NCI-H1092 treated with DMSO at 0.1 percent for 48 hours (cell line): ENCODE measurements at places on chromosomes 16 and 17.

- DNase-seq = no peak
These were observed 25.7 kb upstream of the SLC39A11 start for GRCh38 chr17:73118139-73118538.

DNA sequence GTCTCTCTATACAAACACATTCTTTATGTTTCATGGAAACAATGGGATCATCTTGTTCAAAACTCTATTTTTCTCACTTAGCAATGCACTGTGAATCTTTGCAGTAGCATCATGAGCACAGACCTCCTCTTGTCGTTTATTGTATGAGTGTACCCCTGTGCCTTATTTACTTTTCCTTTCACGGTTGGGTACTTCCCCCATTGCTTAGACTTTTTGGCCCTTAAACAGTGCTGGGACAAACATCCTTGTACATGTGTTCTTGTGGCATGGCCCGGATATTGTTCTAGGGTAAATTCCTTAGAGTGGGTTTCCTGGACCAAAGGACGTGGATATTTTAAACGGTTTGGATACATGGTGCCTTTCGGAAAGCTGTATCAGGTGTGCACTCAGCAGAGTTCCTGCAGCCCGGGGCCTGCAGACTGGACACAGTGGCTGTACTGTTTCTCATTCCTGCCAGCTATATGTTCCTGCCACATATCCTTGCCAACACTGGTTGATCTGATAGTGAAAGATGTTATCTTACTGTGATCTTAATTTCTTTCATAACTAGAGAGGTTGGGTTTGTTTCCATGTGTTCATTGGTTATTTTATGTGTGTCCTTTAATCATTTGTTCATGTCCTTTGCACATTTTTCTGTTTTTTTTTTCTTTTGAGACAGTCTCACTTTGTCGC is 111.1 kb downstream of the OR1D5 start:
- DNase-seq = no peak

DNA sequence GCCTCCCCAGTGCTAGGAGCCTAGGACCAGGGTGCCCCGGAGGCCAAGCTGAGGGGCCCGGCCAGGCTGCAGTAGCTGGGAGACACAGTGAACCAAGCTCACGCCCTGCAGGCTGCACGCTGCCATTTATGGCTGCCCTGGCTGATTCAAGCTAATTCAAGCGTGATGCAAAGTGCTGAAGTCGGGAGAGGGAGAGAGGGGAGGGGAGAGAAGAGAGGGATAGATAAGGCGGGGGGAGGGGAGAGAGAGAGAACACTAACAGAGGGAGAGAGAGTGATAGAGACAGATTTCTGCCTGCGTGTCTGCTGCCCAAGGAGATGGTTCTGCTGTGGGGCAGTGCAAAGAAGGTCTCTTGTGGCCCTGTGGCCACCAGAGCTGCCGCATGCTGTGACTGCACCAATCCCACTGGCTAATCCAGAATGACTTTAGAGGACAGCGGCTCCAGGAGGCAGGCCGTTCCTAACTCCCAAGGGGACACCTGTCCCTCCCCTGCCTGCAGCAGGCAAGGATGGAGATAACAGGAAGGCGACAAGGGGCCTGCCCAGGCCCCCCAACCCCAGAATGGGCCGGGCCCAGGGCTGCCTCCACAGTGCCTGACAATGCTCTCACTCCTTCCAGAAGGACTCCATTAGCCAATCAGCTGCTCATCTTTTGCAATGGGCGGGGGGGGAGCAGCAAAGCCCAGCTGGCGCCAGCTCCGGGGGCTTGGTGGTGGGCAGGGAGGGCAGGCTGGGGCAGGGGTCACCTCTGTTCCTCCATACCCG is 12.9 kb downstream of the MXRA7 start:
- DNase-seq = peak; percentile 6

GRCh38 chr16:50126183-50126582 is 26.9 kb upstream of the TENT4B start:
- DNase-seq = no peak

GRCh38 chr16:87012954-87013938 is 303.9 kb downstream of the C16orf95 start:
- DNase-seq = no peak

DNA sequence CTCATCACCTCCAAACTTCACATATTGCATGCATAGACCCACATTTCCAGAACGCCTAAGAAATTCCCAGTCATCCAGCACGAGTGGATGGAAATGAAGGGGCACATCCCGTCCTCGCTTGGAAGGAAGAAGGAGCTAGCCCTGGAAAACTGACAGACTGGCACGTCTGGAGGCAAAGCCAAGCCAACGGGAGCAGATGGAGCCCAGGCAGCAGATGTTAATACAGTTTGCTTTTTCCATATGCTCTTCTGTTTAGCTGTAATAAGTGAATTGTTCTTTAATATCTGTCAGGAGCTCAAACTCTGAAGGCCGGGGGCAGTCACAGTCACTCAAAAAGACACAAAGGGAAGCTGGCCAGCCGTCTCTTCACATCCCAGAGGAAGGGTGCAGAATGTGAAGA is 187.7 kb downstream of the XYLT1 start:
- no peak for DNase-seq

- no peak for DNase-seq
These were observed 41.1 kb downstream of the MARVELD3 start for GRCh38 chr16:71666928-71667707.

DNA sequence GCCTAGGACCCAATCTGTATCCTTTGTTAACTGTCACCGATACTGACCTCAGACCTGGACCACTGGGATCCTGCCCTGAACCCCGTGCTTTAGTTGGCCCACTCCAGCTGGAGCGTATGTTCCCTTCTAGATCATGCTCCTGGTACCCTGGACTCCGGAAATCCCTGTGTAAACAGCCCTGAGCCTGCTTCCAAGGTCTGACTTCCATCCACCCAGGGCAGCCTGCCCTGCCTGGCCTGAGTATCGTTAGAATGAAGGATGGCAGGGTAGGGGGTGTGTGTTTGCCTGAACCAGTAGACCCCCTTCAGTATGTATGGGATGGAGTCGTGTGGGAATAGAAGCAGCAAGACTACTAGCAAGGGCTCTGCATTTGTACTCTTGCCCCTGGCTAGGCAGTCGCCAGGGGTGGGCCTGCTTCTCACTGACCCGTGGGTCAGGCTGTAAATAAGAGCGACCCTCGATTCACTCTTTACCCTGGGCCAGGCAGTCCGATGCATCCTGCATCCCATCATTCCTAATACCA is 691 bp upstream of the TMEM98 start:
- DNase-seq = no peak

GRCh38 chr17:13003454-13003851 is 14.4 kb downstream of the ELAC2 start:
- DNase-seq = no peak

DNA sequence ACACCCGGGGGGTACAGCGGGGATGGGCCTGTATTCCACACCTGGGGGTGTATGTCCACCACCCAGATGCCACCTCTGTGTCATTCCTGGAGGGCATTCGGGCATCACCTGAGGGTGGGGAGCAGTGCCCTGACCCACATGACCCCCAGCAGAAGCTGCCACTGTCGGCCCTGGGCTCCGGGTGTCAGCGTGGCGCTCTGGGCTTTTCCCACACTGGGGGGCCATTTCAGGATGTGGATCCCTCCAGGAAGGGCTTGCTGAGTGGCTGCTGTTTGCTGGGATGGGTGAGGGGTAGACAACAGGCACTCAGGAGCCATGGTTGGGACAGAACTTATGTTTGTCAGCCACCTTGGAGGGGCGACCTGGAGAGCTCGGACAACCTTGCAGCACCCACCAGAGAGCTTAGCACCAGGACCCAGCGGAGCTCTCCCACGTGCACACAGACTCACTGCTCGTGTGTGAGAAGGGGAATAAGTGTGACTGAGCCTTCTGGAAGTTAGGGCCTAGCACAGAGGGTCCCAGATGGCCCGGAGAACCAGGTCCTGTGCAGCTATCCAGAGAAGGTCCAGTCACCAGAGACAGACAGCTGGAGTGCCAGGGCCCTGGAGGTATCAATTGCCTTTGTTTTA is 102.7 kb downstream of the METRNL start:
- DNase-seq = no peak

DNA sequence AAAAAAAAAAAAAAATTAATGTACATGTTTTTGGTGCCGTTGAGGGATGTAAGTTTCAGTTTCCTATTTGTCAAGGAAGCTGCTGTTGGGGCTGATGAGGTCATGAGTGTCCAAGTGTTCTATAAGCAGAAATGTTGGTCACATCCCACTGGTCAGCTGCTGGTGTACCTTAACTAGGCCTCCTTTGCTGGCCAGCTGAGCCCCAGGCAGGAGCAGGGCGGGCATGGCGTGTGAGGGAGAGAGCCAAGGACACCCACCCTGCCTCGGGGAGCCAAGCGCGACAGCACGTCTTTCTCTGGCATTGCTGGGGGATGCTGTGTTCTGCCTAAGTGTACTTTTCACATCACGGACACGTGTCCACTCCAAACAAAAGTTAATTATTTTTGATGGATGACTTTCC is 108.1 kb upstream of the CDC42EP4 start:
- DNase-seq = no peak

DNA sequence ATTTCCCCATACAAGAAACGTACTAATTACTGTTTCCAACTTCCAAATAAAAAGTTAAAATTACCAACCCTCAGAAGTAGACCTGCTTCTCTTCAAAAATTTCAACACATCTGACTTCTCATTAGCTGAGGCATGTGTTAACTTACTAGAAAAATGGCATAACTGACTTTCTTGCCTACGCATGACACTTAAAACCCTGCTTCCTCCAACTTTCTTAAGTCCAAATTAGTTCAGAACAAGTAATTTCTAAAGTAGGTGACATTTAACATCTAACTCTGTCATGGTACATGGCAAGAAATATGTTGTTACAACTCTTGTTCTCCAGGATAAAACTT is 6.7 kb downstream of the USP7 start:
- no peak for DNase-seq

DNA sequence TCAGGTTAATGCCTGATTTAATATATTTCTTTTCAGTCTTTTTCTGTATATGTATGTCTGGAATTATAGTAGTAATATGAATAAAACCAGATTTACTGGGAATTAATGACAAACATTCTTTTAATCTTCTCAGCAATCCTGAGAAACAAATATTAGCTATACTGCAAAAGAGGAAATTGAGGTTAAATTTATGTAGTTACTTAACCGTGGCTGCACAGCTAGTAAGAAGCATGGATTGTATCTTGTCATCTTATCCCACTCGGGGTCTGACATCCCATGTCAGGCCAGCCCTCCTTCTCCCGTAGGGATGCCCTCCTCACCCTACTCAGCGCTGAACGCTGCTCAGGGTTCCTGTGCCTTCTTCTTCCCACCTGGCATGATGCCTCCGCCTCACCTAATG is 143.0 kb downstream of the FTO start:
- DNase-seq = no peak

DNA sequence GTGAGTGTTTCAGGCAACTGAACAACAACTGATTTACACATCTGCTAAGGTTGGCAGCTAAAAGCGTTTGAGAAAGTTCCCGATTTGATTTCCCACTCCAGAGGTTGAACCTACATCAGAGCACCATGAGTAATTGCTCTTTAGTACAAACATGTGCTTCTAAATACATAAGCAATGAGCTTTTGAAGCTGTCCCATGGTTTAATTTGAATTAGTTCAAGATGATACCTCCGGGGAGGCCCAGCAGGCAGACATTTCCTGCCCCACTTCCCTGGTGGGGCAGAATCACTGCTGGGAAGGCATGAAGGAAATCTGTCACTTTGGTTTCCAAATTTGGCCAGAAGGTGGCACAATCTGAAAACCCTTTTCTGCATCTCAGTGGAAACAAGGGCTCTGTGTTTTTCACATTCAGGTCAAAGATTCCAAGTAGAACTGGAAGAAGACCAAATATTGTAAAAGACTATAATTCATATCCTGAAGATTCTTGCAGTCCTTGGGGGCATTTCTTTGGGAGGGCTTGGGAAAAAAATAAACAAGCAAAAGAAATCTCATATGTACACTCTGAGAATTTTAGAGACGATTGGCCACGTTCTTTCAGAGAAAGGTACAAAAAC is 176.2 kb upstream of the FAM20A start:
- peak; percentile 40 for DNase-seq

GRCh38 chr17:66689221-66689620 is 145.7 kb upstream of the CACNG5 start:
- DNase-seq = no peak

DNA sequence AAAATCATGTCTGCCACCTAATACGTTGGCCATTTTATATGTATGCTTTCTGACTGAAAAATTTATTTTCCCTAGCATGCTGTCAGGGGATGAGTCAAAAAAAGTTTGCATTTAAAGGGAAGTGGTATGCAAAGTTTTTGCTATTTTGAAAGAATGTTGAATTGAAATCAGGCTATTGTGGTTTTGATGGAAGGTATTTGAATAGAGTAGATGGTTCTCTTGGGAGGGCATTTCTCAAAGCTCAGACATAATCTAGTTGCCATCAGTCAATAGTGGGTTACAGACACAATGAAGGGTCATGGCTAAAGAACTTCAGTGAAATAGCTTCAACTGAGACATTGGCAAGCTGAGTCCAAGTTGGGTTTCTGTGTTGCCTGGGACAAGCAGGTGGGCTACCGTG is 102.4 kb downstream of the MAP2K6 start:
- no peak for DNase-seq

DNA sequence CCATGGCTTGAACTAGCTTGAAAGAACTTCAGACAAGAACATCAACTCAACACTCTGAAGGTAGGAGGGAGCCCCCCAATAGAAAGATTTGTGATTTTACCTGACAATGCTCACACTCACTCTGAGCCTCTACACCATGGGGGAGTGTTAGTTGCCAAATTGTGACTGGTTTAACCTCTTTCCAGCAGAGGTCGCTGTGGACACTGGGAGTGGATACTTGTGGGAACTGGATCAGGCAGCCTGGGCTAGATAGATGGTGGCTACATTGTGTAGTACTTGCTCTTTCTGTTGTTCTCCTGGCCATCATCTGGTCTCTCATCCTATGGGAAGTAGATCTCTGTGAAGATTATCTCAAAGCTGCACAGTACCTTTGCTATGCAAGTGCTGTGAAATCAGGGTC is 2.9 kb downstream of the SMPD3 start:
- DNase-seq = peak; percentile 88

- no peak for DNase-seq
These were observed 4.2 kb downstream of the SYT17 start for GRCh38 chr16:19172098-19172780.

DNA sequence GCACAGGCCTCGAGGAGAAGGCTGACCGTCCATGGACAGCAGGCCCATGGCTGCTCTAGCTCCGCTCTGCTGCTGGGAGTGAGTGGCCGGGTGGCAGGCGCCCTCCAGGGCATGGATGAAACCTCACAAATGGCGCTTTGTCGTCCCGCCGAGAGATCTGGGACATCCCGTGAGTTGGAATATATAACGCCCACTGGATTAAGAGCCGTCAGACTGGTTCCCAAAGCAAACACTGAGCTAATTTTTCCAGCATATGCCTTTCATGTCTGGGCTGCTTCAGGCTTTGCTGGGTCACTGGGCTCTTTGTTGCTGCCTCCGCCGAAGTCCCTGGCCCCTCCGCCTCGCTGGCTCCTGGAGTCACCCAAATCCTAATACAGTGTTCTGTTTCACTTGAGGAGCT is 266.3 kb downstream of the FOXL1 start:
- no peak for DNase-seq
